Cardiac muscle cell (in vitro differentiated cells and primary cell): ENCODE measurements at places on chromosomes 4 and X. TPM values are rescaled to one million over a fixed set of nuclear protein-coding genes. Genes with fewer than 3 reads are reported as not detected.

DNA sequence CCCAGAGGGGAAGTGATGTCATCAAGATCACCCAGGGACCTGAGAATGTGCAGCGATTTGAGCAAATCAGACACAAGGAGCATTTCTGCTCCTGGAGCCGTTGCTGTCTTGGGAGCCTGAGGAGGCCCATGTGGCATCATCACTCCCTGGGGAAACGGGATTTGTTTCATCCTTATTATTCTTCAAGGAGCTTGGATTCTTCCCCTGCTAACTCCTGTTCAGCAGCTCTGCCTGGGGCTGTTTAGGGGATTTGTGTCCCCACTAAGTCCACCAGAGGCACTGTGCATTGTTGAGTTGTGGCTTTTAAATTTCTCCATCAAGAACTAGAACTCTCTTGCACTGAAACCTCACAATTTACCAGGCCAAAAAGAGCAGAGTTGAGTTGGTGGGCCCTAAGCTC lies 104.2 kb upstream of the MSX1 start:
- no peak for DNase-seq

DNA sequence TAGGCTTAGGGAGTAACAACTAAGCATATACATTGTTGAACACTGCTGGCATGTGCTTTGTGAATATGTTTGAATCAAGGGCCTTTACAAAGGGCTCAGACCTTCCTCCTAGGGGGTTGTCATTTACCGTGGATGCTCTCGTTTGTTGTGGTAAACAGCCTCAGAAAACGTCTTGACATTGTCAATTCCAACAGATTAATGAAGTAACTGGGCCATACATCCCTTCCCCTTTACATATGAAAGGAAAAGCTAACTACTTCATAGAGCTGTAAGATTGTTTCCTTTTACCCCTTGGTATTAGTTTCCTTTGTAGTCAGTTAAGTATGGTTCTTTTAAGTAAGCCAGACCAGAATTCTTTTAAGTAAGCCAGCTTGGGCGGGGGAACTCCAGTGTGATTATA lies 42.9 kb downstream of the FAT4 start:
- DNase-seq, result no peak

Gene NSG1
- 4.0 and 15.5 TPM in 2 replicates for total RNA-seq

Gene AMTN
- total RNA-seq, result not detected in 2 replicates

Gene UGT2B11
- total RNA-seq, result not detected in 2 replicates
